Stimulated activated CD8-positive, alpha-beta memory T cell treated with anti-CD3 and anti-CD28 coated beads, Interleukin-4, amount 100 ng/mL, for 1 hour (primary cell): ENCODE measurements at places on chromosomes 7 and 10.

DNA sequence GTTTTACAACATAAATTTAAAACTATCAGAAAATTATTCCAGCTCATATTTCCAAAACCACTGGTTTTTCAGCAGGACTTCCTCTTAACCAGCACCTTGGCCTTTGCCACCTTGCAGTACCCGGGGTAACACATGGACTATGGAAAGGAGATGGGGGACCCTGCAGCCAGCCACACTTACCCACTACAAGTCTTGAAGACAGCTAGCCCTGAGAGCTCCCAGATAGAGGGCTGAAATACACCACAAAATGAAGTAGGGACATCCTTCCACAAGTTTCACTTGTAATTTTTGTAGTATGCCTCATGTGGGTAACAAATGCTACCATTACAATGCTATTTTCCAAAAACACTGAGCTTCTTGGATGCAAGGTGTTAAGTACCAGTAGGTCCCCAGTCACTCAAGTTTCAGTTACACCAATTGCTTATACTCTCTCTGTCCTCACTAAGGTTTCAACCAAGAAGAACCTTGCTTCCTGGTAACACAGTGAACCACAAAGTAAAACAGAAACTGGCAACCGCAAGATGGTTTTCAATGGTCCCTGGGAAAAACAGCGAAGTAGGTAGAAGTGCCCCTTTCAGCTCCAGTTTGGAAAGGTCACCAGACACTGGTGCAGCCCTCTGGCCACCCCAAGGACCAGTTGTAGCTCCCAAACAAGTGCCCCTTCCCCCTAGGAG lies 110.9 kb downstream of the SGMS1 start:
- DNase-seq: no peak

- no peak for DNase-seq
Observed at GRCh38 chr10:89518876-89519842, 16.2 kb downstream of the SLC16A12 start.

DNA sequence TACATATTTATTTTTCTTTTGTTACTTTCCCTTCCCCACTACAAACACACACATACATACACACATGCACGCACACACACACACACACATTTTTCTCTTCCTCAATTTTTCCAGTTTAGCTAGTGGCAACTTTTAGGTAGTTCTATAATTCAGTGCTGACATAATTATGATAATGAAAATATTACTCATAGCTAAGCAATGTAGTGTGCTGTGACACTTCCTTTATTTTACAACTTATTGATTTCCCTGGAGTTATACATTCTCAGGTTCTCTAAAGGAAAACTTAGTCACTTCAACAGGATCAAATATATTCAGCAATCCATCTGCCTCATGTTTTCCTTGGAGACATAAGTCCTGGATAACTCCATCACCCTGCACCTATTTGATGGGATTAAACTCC lies 151.6 kb downstream of the CACNA2D1 start:
- no peak for DNase-seq

DNA sequence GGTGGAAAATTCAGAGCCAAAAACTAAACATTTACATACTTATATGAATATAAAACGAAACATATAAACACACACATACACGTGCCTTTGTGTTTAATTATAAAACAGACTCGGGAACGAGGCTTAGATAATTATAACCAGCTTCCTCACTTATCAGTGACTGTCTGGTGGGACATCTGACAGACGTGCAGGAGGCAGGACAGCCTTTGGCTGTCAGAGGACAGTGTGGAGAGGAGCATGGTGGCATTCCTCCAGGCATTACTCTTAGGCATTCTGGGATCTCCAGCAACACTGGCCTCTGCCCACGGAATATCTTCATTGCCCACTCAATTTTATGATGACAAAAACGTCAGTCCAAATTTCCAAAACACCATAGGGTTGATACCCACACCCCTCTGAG lies 262.2 kb upstream of the NFE2L3 start:
- no peak for DNase-seq

DNA sequence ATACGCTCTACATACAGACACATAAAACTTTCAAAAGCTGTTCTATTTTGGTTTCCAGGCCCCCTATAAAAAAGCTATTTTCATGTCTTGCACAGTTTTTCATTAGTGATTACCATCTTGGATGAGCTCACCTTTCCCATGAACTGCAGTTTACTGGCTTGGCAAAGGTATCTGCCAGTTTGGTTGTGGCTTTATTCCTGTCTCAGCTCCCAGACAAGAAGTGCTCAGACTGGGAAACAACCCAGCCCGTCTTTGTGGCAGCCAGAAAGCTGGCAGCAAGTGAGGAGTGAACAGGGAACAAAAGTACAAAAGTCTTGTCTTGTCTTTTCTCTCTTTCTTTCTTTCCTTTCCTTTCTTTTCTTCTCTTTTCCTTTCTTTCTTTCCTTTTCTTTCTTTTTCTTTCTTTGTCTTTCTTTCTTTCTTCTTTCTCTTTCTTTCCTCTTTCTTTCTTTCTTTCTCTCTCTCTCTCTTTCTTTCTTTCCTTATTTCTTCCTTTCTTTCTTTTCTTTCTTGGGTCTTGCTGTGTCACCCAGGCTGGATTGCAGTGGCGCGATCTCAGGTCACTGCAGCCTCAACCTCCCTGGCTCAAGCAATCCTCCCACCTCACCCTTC lies 138.8 kb downstream of the CFAP58 start:
- no peak for DNase-seq

DNA sequence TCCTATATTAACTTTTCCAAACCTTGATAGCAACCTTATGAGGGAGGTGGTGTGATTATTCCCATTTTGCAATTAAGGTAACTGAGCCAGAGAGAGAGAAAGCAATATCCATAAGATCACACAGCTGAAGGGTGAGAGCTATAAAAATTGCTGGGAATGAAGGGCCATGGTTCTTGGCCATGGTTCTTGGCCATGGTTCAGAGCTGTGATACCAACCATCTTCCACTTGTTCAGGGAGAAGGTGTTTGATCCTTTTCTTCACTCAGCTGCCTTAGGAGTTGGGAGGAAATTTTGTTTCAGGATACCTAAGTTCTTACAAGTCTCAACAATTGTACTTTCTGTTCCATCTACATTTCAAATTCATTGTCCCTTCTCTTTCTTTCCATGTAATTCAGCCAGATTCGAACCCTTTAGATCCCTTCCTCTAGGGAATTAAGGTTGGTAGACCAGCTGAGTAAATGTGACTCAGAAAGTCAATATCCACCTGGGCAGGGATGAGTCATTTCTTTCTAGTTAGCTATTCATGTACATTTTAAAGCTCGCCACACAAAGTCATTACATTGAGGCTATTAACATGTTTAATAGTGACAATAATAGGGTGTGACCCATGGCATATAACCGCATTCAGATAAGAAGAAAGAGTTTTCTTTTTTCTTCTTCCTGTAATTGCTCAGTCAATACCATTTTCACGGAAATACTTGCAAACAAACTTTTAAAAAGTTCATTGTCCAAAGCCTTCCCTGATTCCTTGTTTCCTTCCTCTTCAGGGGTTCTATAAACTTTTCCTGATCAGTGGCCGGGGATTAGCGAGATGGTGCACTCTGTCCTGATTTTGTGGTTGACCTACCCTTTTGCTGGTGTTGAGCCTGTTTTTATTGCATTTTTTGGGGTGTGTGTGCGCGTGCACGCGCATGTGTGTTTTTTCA lies 143.4 kb downstream of the TCF7L2 start:
- no peak for DNase-seq

- no peak for DNase-seq
Observed at GRCh38 chr10:77082601-77083252, 554.9 kb downstream of the KCNMA1 start.

- DNase-seq: no peak
Observed at GRCh38 chr10:124101351-124101750, 8.0 kb upstream of the CHST15 start.

DNA sequence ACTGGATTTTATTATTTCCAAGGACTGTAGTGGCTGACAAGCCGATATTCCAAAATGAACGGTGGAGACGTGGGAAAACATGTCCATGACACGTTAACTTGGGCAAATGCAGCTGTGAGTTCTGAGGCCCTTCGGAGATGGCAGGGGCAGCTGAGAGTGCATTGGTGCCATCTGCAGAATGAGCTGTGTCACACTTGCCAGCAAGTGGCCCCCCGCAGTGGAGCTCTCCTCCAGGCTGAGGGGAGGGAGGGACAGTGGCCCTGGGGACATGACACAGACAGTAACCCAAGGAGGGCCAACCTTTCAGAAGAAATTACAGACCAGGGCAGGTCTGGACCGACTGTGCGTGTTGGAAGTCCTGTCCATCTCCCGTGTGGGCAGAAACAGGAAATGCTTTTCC lies 139.4 kb downstream of the SVIL start:
- no peak for DNase-seq

DNA sequence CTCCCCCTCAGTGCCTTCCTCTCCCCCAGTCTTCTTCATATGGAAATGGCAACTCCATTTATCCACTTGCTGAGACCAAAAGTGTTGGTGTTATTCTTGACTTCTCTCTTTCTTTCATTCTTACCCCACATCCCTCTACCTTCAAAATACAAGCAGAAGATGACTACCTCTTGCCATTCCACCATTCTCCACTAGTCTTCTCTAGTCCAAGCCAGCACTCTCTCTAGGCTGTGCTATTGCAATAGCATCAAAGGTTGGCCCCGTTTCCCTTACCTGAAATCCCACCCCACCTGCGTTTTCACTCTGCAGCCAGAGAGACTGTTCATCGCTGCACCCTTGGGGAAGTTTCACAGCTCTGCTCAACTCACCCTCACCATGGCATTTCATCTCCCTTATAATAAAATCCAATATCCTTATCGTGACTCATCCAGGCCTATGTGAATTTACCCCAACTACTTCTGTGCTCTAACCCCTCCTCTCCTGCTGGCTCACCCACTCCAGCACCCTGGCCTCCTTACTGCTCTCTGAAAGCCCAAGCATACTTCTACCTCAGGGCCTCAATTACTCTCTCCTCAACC lies 109.1 kb downstream of the LSM5 start:
- no peak for DNase-seq

DNA sequence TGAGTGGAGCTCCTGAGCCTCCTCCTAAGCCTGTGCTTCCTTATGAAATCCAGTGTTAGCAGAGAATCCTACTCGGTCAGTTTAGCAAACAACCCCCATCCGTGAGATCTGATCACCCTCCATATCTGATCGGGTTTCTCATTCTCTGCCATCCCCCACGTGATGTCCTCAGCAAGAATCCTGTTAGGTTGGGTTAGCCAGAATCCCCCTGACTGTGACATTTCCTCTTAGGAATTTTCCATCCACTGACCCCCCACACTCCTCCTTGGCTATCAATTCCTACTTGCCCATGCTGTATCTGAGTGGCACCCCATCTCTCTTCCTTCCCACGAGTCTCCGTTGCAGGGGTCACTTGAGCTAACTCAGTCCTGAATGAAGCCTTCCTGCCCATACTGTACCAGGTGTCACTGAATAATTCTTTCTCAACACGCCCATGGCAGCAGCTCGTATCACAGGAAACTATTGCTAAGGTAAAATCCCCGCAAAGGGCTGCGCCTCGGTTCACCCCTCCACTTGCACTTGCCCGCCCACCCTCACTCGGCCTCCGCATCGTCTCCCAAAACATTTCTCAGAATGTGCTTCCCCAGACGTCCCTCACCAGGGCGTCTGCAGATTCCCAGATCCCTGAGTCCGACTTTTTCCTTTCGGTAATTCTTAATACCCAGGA lies 44.1 kb downstream of the MYOF start:
- no peak for DNase-seq

DNA sequence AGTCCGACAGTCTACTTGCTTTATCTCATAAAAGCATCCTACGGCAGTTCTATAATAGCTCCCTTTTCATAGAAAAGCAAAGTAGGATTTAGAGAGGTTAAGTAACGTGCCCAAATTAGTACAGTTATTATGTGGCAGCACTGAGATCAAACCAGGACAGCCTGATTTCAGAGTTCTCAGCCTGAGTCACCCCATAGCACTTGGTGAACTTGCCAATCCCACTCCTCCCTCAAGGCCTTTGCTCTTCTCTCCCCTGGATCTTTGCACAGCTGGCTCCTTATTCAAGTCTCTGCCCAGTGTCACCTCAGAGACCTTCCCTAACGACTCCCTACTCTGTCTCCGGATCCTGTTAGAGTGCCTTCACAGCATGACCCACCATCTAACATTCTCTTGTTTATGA lies 438.0 kb upstream of the NFE2L3 start:
- DNase-seq: no peak

DNA sequence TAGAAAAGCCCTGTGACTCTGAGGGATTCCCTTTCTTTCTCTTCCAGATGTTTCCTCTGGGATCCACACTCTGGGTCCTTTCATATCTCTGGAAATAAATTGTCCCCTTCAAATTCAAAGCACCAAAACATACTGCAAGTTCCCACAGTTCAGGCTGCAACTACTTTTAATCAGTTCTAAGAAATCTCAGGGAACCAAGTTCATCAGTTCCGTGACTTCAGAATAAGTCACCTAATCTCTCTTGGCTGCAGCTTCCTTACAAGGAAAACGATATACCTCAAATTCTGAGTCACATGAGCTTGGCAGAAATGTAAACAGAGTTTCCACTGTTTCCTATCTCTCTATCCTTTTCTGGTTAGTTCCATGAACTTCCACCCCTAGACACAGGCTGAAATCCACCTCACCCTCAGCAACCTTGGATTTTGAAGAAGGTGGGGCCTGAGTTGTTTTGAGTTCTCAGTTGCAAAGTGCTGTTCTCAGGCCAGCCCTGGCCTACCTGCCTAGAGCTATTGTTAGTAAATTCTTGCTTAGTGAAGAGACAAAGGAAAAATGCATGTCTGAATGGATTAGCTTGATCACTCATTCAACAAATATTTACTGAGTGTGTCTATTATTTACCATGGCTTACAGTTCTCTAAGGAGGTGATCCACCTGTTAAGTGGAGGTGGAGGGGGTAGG lies 59.3 kb upstream of the IL6 start:
- DNase-seq: no peak

GRCh38 chr7:108079648-108080591 lies 50.2 kb downstream of the LAMB4 start:
- no peak for DNase-seq

- DNase-seq: no peak
Observed at GRCh38 chr10:31677195-31678138, 251.2 kb downstream of the ARHGAP12 start.

DNA sequence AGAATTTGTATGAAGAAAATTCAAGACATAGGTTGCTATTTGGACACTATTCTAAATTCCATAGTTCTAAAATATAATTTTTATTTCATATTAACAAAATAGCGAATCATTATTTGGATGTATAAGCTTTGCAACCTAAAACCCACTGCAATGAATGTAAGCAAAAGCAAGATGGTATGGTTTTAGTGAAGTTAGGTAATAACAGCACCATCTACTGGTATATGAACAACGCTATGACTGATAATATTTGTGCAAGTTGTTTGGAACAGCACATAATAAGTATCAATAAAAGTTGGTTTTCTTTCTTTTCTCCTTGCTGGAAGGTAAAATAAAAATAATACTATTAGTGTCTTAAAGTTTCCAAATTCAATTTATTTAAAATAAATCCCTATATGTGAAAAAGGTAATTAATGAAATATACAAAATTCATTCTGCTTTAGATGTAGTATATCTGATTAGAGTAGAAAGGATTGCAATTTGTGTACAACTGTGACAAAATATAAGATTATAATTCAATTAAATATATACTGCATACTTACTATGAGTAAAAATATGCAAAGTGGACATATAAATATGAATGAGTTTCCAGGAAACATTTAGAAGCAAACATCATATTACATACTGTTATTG lies 79.0 kb upstream of the LSM8 start:
- no peak for DNase-seq

GRCh38 chr10:51643734-51644133 lies 55.7 kb downstream of the CSTF2T start:
- DNase-seq: no peak
